ENCODE measurements at places on chromosomes 1 and 21. TPM values are rescaled to one million over a fixed set of nuclear protein-coding genes. Genes with fewer than 3 reads are reported as not detected.

PROK1 gene
- not detected for total RNA-seq

HSD3B1 gene
- not detected for total RNA-seq

TNNI3K gene
- total RNA-seq = not detected

UMODL1 gene
- total RNA-seq = not detected

MARK1 gene
- not detected for total RNA-seq

FCGR2B gene
- 0.33 TPM for total RNA-seq

NBPF20 gene
- 1.3 TPM for total RNA-seq

CNKSR1 gene
- 0.37 TPM for total RNA-seq

LRRC7 gene
- not detected for total RNA-seq

CCDC185 gene
- total RNA-seq = not detected

GNG4 gene
- total RNA-seq = 5.2 TPM

OR2T34 gene
- not detected for total RNA-seq

SFN gene
- not detected for total RNA-seq

DNA sequence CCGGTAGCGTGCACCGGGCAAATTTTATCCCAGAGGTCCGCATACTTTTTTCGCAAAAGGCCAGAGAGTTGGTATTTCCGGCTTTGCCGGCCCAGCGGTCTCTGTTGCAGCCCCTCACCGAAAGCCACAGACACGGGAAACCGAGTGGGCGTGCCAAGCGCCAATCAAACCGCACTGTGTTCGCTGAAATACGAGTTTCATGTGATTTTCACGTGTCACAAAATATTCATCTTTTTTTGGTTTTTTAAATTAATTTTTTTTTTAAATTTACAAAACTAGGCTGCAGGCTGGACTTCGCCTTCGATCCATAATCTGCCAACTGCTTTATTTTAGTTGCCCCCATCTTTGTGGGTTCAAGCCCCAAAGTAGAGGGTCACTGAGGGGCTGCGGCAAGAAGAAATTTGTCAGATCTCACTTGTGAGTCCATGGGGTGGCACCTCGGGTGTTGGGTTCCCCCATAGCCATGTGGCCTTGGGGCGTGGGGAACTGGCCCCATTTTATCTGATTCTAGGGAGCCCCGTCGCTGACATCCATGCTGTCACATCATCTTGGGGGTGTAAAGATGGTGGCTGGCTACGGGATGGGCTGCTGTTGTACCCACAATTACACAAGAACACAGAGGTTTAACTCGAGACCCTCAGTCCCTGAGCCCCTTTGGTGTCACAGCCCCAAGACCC, 20.8 kb downstream of the SLC45A1 start:
- DNase-seq = no peak

GRCh38 chr1:98001764-98002163, 80.9 kb upstream of the DPYD start:
- DNase-seq = no peak

GRCh38 chr1:109412551-109412950, 13.7 kb downstream of the PSMA5 start:
- DNase-seq = no peak

DNA sequence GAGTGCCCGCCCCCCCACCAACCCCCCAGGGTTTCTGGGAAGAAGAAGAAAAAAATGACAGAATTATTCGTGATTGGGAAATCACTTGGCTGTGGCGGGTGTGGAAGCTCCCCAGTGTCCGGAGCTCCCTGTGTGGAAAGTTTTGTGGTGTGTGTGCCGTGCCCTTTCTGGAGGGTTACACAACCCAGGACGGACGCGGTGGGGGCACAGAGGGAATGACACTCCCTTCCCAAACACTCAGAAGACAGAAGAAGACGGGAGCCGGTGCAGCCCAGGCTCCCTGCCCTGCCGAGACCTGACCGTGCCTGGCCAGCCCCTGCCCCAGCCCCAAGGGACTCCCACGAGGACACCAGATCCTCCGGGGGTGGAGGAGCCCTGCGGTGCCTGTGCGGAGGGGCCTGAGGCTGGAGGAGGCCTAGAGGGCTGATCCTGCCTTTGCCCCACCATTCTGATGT, 33.0 kb upstream of the ADARB1 start:
- no peak for DNase-seq

DNA sequence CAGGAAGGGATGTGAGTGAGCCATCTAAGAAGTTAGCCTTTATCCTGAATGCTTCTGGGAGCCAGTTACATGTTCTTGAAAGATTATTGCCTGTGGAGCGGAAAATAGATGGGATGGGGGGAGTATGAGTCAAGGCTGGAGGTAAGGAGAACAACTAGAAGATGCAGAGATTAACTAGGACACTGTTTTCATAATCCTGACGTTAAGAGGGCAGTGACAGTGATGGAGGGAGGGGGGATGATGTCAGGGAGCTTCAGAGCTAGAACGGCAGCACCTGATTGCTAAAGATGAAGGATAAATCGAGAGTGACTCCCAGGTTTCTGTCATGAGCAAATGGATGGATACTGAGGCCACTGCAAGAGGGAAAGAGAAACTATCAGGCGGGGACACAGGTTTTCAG, 10.0 kb upstream of the RCSD1 start:
- DNase-seq = no peak

- DNase-seq = no peak
These were observed 12.0 kb upstream of the KCNE2 start for GRCh38 chr21:34351786-34352241.

DNA sequence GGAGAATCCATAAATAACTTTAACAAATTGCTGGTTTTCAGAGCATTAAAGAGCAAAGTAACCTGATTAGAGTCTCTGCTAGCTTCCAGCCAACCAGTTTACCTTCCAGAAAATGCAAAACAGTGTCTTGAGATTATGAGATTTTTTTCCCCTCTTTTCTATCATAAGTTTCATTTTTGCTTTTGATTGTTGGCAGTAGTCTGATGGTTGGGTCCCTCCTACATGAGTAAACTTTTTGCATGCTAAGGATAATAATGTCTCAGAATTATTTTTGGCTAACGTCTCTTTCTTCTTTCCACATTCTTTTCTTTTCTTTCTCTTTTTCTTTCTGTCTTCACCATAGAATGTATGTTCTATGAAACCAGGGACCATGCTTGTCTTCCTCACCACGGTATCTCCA, 6.3 kb upstream of the ADAMTS5 start:
- no peak for DNase-seq

- DNase-seq = no peak
These were observed at the start of gene AGRN for GRCh38 chr1:1020000-1020404. TSS of gene AGRN (plus strand) at chr1:1020120. CDS start at chr1:1020173, 53 bp downstream.

DNA sequence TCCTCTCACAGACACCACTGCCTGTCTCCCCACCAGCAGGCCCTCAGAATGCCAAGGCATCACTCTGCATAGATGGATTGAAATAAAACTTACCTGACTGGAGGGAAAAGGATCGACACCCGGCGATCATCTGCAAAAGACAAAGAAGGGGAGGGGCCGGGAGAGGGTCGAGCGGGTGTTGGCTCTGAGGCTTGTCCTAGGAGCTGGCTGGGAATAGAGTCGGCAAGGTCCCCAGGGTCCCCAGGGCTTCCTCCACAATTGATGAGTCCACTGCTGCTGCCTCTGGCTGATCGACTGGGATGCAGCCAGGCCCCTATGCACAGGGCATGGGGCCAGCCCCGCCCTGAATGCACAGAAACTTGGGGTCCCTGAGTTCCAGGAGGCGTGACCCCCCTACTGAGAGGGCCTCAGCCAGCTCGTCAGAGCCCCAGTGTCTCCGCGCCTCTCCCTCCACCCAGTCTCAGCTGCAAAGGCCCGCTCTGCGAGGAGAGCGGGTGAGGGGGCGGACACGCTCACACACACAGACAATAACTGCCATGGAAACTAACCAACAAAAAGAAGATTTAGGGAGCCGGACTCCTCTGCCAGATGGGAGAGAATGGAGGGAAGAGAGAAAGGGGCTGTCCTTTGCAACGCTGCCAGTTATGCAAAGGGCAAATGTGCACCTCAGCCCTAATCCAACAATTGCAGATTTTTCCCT, at the start of gene KLHDC8A:
KLHDC8A (minus strand) TSS at position 483 of the 700 bp plus-strand sequence. CDS start 13,318 bp downstream, outside the sequence.
- no peak for DNase-seq

DNA sequence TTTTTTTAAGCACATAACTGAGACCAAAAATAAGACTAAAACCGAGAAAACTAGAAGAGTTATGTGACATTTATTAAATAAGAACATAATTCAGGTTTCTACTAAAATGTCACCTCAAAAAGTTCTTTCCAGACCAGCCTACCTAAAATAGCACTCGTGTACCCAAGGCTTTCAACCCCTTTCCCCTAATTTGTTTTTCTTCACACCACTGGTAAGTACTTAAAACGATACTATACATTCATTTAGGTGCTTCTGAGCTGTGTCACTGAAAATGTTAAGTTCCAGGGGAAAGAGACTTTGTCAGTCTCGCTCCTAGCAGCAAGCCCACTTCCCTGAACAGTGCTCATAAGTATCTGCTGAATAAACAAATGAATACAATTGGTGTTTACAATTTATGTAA, 6.8 kb downstream of the RRAGC start:
- DNase-seq = no peak

DNA sequence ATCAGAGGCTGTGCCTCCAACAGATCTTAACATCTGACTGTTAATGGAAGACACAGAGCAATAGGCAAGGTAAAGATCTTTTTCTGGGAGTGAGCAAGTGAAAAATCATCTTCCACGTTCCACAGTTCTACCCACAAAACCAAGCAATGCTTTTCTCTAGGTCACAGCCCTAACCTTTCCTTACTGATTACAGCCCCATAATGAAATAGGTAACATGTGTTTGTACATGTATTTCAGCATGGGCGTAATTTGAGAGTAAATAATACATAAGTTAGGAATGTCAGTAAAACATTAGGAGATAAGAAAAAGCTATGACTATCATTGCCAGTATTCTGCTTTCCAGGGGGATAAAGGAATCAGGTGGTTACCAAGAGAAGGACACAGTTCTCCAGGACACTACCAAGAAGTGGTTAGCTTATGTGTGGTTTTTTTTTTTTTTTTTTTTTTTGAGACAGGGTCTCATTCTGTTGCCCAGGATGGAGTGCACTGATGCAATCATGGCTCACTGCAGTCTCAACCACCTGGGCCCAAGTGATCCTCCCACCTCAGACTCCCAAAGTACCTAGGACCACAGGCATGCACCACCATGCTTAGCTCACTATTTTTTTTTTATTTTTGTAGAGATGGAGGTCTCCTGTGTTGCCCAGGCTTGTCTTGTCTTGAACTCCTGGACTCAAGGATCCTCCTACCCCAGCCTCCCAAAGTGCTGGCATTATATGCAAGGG, 72.0 kb downstream of the DAP3 start:
- DNase-seq = no peak

GRCh38 chr1:27600498-27601175, 3.3 kb downstream of the AHDC1 start:
- no peak for DNase-seq

- no peak for DNase-seq
These were observed 38.6 kb downstream of the KCNC4 start for GRCh38 chr1:110248746-110249145.

DNA sequence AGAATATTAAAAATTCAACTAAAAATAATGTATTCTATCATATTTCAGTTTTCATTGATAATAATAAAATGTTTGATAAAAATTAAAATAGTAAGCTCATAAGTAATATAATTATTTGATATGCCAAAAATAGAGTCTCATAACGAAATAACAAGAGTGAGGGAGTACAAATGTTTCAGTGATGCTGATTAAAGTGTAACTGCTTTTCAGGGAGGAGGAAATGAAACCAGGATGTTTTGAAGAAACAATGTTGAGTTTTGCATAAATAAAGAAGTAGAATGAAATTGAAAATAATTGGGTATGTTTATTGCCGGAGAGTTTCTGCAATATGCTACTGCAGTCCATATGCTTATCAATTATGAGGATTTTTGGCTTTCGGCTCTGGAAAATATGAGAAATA, 1159.8 kb upstream of the ADGRL2 start:
- DNase-seq = no peak

GRCh38 chr1:32949519-32949918, 15.1 kb downstream of the RNF19B start:
- no peak for DNase-seq

- DNase-seq = no peak
These were observed 16.5 kb upstream of the KLF18 start for GRCh38 chr1:44157903-44158302.

DNA sequence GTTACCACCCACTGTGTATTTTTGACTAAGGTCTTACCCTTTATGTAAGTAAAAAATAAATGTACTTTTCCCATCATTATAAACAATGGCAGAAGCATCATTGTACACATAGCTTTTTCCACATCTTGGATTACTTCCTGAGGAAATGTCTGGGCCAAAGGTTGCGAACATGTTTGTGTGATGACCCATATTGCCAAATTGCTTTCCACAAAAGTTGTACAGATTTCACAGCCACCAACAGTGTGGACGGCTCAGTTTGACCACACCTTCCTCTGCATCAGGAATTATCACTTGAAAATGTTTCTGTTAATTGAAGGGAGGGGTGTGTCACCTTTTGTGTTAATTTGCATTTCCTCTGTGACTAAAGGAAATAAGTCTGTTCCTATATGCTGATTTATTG, 25.7 kb downstream of the AKNAD1 start:
- DNase-seq = no peak

DNA sequence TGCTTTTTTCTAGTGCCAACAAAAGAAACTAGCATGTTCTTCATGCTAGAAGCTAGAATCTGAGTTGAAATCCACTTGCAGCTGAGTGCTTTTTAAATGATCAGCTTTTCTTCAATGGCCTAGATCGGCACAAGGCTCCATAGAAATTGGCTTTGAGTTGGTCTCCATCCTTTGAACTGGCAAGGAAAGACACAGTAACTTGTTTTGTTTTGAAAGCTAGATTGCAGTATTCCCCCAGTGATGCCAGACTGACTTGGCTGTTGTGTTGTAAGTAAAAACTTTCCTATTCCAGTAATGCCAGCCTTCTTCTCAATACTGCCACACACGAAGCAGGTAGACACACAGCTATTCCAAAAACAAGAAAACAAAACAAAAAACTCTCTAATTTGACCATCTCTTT, 139.1 kb downstream of the FMN2 start:
- no peak for DNase-seq

GRCh38 chr1:228276174-228276831, 68.5 kb downstream of the OBSCN start:
- no peak for DNase-seq

- no peak for DNase-seq
These were observed 40.4 kb upstream of the LRRN2 start for GRCh38 chr1:204725821-204726448.

- no peak for DNase-seq
These were observed 74.8 kb downstream of the MTR start for GRCh38 chr1:236869911-236870310.

DNA sequence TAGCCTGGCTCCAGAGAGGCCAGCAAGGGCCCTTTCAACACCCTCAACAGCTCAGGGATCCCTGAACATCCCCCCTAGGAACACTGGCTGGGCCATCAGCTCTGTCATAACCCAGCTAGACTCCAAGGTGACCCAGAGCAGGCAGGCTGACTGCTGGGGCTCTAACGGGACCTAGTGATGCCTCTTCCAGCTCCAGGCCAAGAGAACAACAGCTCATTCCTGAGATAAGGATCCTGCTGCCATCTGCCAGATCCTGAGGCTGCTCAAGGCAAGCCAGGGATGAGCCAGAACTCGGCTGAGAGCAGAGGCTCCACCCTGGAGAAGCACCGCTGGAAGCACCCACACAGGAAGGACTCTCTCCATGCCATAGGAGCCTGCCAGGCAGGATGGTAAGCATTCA, 2.0 kb downstream of the VSIG8 start:
- DNase-seq = no peak

All from CD8-positive, alpha-beta memory T cell (primary cell).